ENCODE measurements at places on chromosomes 1 and 21.

DNA sequence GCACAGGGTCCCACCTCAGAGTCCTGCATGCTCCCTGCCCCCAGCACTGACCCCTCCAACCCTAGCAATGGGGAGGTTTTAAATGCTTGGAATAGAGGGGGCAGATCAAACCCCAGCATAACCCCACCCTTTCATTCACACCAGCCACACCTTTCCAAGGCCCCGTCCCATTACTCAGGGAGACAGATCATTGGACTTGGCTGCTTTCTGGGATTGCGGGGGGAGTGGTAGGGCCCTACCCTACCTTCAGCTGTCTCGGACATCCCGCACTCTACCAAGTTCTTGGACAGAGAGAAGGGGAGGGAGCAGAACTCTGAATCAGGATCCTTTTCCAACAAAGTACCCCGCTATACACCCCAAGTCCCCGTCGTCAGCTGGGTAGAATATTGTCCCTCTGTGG, 983 bp downstream of the PADI2 start:
- no peak for DNase-seq

GRCh38 chr1:230316864-230317745, 109.0 kb downstream of the PGBD5 start:
- no peak for DNase-seq

DNA sequence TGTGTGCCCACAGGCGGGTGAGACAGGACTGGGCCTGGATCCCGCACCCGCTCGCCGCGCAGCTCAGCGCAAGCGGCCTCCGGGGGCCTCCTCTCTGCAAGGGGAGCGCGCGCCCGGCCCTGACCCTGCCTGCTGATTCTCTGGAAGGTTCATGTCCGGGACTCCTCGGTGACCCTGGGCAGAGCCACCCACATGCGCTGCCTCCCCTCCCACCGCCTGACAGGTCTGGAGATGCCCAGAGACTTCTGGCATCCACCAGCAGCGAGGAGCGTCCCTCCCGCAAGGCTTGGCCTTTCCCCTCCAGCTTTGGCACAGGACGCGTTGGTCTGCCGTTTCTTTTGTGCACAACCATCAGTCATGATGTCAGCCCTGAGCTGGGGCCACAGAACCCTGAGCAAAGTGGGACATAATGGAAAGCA, 42.0 kb upstream of the COL6A2 start:
- DNase-seq = no peak

GRCh38 chr1:18828224-18828623, 31.2 kb downstream of the TAS1R2 start:
- DNase-seq = no peak

DNA sequence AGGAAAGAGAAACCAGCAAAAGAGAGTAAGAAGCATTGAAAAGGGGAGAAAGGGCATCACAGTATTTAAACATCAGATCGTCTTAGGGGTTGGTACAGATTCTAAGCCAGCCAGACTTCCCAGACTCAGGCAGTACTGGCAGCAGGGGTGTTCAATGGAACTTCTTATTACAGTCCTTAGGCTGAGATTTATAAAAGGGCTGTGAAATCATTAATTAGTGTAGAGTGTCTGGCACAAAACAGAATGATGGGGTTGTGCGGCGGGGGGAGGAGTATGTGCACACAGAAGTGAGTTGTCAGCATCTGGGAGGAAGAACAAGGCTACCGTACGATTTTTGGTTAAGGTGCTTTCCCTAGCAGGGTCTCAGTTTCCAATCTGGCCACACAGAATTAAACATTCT, 38.2 kb downstream of the ARHGEF11 start:
- no peak for DNase-seq

DNA sequence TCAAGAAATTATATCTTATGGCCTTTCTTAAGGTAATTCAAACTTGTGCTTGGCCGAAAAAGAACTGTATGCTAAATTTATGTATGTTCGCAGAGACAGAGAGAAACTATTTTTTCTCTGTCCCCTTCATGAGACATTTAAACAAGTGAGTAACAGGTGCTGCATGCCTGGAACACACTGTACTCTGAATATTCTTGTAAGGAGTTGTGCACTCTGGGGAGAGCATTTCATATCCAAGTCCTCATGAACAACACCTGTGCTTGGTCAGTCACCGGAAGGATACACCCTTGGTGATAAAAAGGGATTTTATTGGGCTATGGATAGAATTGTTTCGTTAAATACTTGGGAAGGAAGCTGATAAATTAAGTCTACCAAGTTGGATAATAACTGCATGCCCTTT, 220.8 kb upstream of the NRIP1 start:
- DNase-seq = no peak

DNA sequence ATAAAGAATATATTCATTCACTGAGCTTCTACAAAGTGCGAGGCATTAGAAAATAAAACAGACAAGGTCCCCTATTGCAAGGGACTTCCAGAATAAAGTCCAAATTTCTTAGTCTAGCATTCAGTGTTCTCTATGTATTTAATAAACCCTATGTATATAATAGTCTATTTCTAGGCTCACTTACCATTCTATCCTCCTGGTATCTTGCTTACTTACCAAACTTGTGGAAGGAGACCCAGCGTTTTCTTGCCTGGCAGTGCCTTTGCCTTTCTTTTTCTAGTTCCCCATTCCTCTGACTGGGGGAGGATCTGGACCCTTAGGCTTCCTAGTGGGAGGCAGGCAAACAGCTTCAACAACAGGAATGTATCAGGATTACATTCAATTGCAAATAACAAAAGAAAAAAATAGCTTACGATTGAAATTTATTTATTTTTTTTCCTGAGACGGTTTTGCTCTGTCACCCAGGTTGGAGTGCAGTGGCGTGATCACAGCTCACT, 690 bp upstream of the RNF19B start:
- no peak for DNase-seq

- DNase-seq = no peak
Measured at GRCh38 chr1:87176514-87176913, 152.2 kb upstream of the LMO4 start.

Data from NCI-H2081 (cell line).